Dorsolateral prefrontal cortex (tissue), 122 donors: ENCODE measurements at places on chromosomes 2 and 18.
A peak's percentile ranks its signal among the peaks of the same experiment; 100 is the strongest.

DNA sequence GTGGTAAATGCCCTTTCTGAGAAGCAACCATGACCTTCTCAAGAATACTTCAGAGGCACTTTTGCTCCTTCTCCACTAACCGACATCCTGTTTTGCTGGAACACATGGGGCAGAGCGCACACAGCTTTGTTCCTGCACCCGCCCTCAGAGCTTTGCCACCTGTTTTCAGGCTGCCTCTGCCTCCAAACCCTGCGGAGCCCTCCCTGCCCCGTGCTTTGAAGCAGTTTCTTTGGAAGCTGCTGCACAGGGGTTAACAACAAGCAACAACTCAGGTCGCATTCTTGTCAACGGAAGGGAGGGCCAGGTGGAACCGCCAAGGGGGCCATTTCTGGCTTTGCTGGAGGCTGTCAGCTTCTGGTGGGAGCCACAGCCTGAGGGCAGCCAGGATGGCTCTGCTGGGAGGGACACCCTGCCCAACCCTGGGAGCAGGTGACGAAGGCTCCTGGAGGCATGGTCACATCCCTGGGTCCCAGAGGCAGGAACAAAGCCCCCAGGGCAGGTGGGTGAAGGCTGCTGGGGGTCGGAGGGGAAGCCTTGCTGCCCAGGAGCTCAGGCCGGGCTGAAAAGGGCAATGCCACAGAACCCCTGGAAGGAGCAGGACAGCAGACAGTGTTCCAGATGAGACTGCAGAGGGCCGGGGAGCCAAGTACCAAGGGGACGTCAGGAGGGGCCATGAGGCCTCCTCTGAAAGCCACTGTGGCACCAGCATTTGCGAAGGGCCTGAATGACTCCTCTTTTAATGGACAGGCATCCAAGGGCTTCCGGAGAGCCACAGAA is 46.8 kb downstream of the MRPS5 start:
- DNase-seq = no peak

GRCh38 chr2:233530381-233530780 is 36.2 kb downstream of the USP40 start:
- no peak for DNase-seq

- no peak for DNase-seq
Observed at GRCh38 chr2:12619975-12620374, 96.8 kb upstream of the TRIB2 start.

- no peak for DNase-seq
Observed at GRCh38 chr2:188993247-188993646, 19.1 kb downstream of the COL3A1 start.

GRCh38 chr18:52394602-52395001 is 54.6 kb downstream of the DCC start:
- no peak for DNase-seq

DNA sequence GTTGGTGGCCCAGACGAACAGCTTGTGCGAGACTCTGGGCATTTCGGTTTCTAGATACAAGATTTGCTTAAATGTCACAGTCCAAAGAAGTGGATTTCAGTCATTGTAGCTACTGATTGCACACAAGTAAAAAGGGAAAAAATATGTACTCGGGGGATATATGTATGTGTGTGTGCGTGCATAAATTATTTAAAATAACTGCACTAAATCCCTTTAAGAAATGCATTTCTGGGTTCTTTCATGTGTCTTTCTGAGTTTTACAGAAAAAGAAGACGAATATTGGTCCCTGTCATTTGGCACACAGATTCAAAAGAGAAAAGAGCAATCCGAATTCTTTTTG is 2.1 kb upstream of the EPHA4 start:
- no peak for DNase-seq

GRCh38 chr2:164739966-164740365 is 101.7 kb downstream of the COBLL1 start:
- no peak for DNase-seq

DNA sequence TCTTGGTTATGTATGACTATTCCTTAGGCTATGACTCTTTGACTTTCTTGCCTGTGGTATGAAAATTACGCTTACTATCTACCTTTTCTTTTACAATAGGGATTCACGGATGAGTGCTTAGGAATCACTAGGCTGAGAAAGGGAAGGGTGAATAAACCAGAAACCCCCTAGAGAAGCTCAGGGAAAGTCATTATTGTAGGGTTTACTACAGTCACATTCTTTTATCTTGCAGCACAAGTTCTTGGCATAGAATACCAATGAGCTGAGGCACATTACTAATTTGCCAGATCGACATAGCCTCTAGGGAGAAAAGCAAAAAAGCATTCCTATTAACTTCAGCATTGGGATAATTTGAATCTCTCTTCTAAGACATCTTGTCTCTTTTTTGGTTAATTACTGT is 103.3 kb downstream of the ST6GAL2 start:
- DNase-seq = no peak

- no peak for DNase-seq
Observed at GRCh38 chr2:39849064-39849463, 70.0 kb upstream of the THUMPD2 start.

DNA sequence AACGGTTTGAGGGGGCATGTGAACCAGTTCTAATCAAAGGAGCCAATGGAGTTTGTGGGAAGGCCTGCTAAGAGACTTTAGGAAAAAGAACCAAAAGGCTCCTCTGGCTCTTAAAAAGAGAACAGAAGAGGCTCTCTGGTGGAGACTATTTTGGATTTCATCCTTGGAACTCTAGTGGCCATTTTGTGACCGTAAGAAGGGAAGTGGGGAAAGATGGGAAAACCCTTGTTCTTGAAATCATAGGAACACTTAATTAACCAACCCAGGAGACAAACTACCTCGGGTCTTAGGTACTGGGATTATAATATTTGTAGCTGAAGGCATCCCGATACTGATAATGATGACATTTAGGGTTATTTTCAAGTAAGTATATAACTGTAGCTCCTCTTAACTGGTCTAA is 125.3 kb upstream of the SP3 start:
- no peak for DNase-seq

DNA sequence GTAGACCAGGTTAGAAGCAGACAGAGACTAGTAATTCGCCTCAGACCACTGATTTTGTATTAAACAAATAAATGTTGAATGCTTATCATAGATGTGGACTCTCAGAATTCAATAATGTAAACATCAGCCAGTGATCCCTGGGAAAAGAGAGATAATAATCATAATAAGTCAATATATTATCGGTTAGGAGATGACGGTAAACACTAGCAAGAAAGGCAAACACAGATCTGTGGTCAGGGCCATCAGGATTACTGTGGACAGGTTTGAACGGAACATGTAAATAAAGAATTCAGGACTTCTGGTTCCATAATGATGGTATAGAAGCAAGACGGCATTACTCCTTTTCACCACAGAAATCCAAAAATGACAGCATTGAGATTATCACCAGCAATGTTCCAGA is 861.6 kb downstream of the CBLN2 start:
- DNase-seq = no peak

GRCh38 chr2:85435220-85435958 is 16.9 kb downstream of the SH2D6 start:
- no peak for DNase-seq

- DNase-seq = no peak
Observed at GRCh38 chr18:38494065-38494464, 928.5 kb upstream of the CELF4 start.

DNA sequence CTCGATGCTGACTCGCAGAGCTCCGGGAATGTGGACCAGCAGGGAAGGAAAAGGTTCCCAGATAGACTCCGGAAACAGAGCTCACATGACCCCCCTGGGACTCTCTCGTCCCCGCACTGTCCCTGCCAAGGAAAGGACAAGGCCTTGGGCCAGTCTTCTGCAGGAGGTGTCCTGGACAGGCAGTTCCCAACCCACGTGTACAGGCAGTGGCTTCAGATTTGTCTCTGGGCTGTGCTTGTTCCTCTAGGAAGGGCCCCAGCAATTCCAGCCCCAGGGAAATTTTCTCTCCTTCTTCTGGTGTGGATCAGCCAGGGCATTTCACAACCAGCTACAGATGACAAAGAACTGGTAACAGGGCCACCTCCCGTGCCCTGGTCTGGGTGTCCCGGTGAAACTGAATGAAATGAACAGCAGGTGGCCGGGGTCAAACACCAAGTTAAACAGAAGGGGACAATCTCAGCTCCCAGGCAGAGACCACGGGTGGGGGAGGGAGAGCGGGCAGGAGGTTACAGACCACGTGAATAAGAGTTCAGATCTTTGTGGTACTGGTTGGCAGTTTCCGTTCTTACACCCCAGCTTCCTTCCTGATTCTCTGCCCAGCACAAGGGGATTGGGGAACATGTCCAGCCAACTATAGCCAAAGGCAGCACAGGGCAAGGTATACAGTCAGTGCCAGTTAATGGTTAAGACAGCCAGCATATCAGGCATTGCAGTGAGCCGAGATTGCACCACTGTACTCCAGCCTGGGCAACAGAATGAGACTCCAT is 52.2 kb upstream of the CAB39 start:
- DNase-seq = no peak

DNA sequence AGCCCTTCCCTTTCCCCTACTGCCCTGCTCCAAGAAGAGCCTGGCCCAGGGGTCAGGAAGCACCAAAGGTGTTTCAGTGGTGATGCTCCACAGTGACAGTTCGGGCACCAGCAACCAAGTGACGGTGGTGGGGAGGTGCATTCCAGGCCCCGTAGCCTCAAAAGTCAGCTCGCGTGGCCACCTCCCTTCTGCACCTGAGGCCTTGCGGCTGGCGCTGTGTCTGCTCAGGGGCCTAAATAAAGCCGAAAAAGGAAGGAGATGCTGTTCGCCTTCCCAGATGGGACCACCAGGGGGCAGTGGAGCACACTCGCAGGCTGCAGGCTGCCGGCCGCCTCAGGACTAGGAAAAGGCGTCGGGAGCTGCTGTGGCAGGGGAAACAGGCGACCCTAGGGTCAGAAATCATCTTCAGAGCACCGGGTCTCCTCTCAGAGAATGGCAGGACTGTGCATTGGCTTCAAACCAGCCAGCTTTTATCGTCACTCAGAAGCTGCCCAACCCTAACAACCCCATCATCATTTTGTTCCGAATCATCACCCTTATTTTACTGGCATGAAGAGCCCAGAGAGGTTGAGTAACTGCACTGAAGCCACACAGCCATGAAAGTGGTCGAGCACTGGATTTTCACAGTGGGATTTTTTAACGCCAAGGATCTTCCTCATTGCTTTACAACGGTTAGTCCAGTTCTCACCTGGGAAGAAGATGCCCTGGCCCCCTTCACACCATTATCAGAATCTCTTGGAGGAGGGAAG is 213.0 kb upstream of the CELF4 start:
- DNase-seq = peak; percentile 86

DNA sequence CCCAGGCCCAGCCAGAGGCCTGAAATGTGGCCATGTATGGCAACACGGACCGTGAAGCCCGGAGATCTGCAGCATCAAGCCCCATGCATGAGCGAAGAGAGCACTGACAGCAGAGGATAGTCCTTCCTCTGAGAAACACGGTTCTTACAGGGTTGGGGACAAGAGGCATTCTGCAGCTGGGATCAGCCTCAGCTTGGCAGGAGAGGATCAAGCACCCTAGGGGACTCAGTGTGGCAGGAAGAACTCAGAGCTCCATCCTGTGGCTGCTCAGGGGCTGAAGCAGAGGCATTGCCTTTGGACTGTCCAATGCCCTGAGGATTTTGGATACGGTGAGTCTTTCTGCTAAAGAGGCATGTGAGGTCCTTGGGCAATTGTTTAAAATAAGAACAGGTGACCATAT is 368.7 kb downstream of the ZNF516 start:
- DNase-seq = no peak

- DNase-seq = no peak
Observed at GRCh38 chr2:200618590-200619021, 32.8 kb downstream of the AOX1 start.

GRCh38 chr18:13371689-13372418 is 153.3 kb downstream of the LDLRAD4 start:
- no peak for DNase-seq

DNA sequence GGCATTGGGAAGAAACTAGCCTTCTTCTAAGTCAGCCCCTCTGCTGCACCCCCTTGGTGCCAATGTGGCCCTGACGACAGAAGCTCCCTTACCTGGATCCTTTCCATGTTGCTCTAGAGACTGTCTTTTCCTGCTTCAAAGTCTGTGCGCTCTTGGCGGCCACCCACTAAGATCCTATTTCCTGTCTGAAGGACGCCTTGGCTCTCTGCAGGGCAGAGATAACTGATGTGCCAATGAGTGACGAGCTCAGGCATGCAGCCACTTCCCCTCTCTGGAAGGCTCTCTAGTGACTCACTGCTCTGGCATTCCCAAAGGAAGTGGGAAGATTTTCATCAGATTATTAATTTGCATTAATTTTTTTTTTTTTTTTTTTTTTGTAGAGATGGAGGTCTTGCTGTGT is 273.5 kb downstream of the CDH20 start:
- no peak for DNase-seq

- no peak for DNase-seq
Observed at GRCh38 chr2:183542606-183543005, 418.4 kb downstream of the NUP35 start.

GRCh38 chr18:432791-433190 is 67.7 kb downstream of the COLEC12 start:
- DNase-seq = no peak
